Stromal cell of bone marrow (primary cell): ENCODE measurements at places on chromosomes 2 and 18.

GRCh38 chr18:58800582-58800981, 64.1 kb upstream of the ZNF532 start:
- no peak for DNase-seq

GRCh38 chr18:61606759-61607158, 273.5 kb downstream of the CDH20 start:
- DNase-seq = peak; percentile 49

- DNase-seq = no peak
Measured at GRCh38 chr18:61606068-61606660, 272.9 kb downstream of the CDH20 start.

DNA sequence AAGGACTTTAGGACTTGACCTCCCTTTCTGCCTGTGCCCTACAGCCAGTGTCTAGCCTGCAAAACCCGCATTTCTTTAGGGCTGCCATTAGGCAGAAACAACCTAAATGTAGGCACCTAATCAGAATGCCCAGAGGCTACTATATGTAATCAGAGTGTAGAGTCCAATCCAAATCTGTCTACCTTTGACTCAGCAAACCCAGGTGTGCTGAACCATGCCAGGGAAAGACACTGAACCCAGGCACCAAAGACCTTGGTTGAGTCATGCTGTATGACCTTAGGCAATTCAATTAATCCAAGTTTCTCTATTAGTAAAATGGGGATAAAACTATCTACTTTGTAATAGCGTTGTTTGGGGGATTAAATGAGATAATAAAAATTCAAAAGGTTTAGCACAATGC, 20.7 kb downstream of the CAPN14 start:
- DNase-seq = no peak

- DNase-seq = no peak
Measured at GRCh38 chr18:74396171-74397169, 60.6 kb downstream of the DIPK1C start.

- no peak for DNase-seq
Measured at GRCh38 chr2:215485032-215485431, 49.2 kb upstream of the FN1 start.

DNA sequence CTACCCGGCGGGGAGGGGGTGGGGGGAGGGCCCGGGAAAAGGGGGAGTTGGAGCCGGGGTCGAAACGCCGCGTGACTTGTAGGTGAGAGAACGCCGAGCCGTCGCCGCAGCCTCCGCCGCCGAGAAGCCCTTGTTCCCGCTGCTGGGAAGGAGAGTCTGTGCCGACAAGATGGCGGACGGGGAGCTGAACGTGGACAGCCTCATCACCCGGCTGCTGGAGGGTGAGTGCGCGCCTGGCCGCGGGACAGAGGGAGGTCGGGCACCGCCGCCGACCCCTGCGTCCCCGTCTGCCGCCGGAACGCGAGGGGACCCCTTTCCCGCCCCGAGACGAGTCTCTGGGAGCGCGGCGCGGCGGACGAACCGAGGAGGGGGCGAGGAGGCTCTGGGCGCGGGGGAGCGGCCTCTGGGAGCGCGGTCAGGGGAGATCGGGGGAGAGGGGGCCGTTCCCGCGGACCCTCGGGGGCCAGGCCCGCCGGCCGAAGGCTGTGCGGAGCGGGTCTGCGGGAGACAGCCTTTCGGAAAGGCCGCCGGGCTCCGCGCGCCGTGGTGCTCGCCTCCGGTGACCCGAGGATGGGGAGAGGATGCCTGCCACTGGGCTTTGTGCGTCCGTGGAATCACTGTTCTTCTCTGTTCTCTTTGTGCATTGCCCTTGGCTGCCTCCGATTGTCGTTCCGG, 463 bp downstream of the PPP1CB start:
- no peak for DNase-seq

DNA sequence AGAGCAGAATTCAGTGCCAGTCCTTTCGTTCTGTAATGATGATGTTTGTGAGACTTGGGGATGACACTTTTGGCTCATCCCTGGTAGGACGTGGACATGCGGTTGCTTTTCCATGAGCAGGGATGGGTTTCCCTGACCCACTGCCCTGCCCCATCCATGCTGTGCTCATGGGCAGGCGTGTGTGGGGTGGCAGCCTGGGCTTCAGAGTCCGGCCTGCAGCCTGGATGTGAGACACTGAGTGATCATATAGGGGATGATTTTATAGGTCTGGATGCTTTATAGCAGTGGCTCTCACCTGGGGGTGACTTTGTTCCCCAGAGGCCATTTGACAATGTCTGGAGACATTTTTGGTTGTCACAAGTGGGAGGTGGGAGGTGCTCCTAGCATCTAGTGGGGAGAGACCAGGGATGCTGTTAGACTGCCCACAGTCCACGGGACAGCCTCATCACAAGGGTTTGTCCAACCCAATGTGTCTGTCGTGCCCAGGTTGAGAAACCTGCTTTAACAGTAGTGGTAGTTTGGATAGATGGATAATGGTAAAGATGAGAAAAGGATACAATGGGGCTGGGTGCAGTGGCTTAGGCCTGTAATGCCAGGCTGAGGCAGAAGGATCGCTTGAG, 38.9 kb downstream of the LDLRAD4 start:
- DNase-seq = no peak

GRCh38 chr2:132797556-132797955, 127.6 kb upstream of the LYPD1 start:
- peak; percentile 75 for DNase-seq

DNA sequence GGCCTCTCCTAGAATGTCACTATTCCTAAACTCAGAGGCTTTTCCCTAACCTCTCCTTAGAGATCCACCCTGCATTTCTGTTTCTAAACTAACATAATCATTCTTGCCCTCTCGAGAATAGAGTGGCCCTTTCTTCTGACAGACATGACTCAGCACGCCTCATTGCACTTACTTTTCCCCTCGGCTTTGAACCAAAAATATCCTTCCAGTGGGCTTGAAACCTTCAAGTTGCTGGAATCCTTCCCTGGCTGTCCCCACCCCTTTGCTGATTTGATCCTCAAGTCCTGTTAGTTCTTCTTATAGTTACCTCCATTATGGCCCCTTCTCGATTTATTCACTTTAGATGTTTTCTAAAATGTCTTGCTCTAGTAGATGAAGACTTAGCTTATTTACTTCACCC, 158.0 kb downstream of the LTBP1 start:
- no peak for DNase-seq

- DNase-seq = no peak
Measured at GRCh38 chr2:60119778-60120177, 433.7 kb downstream of the BCL11A start.

GRCh38 chr18:79863161-79864005, 65.6 kb downstream of the KCNG2 start:
- no peak for DNase-seq

DNA sequence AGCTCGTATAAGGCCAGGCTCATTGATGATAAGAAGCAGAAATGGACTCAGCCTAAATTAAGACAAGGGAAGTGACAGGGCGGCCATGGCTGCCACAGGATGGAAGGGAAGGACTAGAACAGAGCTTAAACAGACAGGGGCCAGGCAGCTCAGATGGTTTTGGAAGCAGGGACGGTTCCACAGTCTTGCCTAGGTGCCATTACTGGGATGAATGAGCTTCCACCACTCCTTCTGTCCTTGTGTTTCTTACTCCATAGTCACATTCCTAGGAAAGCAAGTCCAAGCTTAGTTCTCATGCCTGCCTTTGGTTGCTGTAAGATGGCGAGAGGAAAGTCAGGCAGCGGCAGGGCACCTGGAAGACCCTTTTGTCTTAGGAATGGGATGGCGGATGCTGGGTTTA, 11.9 kb downstream of the GNLY start:
- no peak for DNase-seq

- DNase-seq = no peak
Measured at GRCh38 chr18:6557057-6557769, 142.5 kb upstream of the L3MBTL4 start.

- DNase-seq = no peak
Measured at GRCh38 chr2:130806370-130806769, 30.3 kb upstream of the ARHGEF4 start.

DNA sequence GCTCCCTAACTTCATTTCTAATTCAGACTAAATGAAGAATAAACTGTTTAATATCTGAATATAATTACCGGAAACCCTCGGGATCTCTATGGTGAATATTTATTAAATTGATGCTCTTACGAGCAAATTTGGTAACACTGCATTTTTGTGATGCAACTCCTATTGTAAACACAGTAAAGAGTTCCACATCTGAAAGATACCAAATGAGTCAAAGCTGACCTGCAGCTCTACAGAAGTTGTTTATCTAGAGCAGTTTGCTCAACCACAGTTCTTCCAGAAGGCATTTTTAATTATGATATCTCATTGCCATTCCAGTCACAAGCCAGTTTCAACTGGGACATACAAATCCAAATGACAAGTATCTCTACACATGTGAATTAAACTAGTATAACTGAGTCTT, 129.7 kb downstream of the PKP4 start:
- peak; percentile 26 for DNase-seq

DNA sequence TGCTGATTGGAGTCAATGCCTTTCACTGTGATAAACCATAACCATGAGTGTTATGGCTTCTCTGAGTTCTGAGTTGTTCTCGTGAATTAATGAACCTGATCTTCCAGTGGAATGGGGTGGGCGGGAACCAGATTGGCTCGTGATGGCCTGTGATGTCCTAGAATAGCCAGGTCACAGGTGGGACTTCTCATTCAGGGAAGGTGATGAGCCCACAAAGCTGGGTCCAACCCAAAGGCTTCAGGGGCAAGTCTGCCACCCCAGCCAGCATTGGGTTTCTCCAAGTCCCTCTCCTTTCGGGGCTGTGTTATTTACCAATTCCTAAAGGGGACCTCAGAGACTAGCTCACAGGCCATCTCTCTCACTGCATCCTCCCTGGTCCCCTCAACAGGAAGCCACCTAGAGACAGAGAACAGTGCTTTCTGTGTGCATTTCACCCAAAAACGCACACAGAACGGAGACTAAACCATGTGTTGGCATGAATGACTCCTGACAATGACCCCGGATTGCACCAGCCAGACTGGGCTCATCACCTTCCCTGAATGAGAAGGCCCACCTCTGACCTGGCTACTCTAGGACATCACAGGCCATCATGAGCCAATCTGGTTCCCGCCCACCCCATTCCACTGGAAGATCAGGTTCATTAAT, 85.5 kb downstream of the MALT1 start:
- DNase-seq = no peak

- DNase-seq = no peak
Measured at GRCh38 chr2:39435234-39435633, 1.9 kb downstream of the MAP4K3 start.

DNA sequence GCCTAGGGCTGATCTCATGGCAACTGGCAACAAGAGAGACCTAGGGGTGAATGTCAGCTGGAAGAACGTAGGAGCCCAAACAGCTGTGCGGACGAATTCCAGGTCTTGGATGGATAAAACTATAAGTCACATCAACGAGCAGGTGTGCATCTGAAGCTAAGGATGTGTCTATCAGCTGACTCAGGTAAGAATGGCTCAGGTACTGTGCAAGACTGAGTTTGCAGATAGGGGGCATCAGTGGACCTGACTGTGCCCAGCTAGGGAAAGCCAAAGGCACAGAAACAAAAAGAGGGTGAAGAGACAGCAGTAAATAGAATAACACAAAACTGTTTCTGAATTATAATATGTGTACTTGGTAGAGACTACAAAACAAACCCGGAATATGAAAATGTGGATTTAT, 357.3 kb downstream of the ZEB2 start:
- no peak for DNase-seq

- peak; percentile 84 for DNase-seq
Measured at GRCh38 chr2:68831686-68832232, 39.4 kb downstream of the BMP10 start.

GRCh38 chr2:9071032-9071431, 67.5 kb upstream of the MBOAT2 start:
- DNase-seq = no peak

GRCh38 chr18:11807233-11807632, 44.0 kb upstream of the CHMP1B start:
- DNase-seq = no peak

DNA sequence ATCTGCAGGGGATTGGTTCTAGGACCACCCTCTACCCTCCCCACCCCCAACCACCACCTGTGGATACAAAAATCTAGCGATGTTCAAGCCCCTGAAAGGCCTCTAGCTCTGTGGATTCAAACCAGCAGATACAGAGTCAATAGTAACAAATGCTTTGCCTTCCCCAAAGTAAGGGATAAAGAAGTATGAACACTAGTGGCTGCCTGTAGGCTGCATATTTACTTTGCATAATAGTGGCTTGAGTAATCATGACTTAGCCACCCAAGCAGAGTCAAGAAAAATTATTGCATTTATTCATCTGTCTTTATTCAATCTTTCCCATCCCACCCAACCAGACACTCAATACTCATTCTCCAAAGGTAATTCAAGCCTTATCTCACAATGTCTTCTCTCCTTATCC, 43.8 kb downstream of the SOCS6 start:
- DNase-seq = peak; percentile 17

GRCh38 chr2:127155947-127156346, 49.0 kb upstream of the BIN1 start:
- DNase-seq = peak; percentile 79

DNA sequence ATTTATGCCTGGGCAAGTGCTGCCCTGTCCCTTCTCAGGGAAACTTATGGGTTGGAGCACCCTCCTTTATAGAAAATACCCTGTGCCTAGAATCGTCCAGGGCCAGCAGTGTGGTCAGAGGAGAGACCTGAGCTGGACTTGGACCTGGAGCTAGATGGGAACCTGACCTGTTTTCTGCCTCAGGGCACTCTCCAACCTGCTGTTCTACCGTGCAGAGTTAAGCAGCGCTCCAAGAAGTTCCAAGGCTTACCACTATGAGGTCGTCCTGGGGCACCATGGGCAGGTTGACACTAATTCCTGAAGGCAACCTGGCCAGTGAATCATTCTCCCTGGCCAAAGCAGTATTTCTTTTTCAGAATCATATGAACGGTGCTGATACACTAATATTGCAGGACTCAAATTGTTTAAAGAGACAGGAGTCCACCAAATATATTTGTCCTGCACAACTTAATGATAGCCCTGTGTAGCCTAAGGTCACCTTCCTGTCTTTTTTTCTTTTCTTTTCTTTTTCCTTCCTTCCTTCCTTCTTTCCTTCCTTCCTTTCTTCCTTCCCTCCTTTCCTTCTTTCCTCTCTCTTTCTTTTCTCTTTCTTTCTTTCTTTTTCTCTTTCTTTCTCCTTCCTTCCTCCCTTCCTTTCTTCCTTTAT, 455.4 kb upstream of the HNMT start:
- no peak for DNase-seq
